Mesenteric fat pad (tissue), 1 donor: ENCODE measurements at places on chromosomes 1 and 21. TPM values are rescaled to one million over a fixed set of nuclear protein-coding genes. Genes with fewer than 3 reads are reported as not detected.

- DNase-seq, result no peak
Measured at GRCh38 chr1:151621351-151621750, 9.5 kb downstream of the SNX27 start.

The CHODL gene
- total RNA-seq, result 1.7 TPM

GRCh38 chr1:11474826-11475225, 4.1 kb upstream of the DISP3 start:
- DNase-seq, result no peak

- no peak for DNase-seq
Measured at GRCh38 chr1:168084396-168085231, 52.1 kb downstream of the GPR161 start.

The ZNF648 gene
- not detected for total RNA-seq

GRCh38 chr1:156262461-156263287, 14.8 kb upstream of the PAQR6 start:
- DNase-seq, result no peak

DNA sequence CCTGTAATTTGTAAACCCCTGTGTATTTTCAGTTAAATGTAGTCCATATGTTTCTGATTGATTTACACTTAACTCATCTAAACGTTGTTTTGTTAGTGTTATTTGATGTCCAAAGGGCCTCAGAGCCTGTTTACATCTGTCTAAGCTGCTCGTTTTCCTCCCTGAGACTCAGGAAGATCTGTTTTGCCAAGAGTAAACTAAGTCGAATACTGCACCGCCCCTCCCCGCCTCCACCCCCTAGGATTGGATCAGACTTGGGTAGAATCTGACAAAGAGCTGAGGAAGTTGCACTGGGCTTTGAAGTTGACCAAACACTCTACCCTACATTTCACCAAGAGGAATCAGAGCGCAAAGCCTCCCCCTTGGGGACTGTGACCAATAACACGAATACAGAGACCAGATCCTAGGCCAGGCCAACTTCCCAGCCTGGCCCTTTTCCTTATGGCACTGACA, 206.9 kb upstream of the LMO4 start:
- DNase-seq, result no peak

GRCh38 chr1:24202556-24202955, 15.5 kb upstream of the IFNLR1 start:
- no peak for DNase-seq
